ENCODE measurements at places on chromosomes 5 and 9.

DNA sequence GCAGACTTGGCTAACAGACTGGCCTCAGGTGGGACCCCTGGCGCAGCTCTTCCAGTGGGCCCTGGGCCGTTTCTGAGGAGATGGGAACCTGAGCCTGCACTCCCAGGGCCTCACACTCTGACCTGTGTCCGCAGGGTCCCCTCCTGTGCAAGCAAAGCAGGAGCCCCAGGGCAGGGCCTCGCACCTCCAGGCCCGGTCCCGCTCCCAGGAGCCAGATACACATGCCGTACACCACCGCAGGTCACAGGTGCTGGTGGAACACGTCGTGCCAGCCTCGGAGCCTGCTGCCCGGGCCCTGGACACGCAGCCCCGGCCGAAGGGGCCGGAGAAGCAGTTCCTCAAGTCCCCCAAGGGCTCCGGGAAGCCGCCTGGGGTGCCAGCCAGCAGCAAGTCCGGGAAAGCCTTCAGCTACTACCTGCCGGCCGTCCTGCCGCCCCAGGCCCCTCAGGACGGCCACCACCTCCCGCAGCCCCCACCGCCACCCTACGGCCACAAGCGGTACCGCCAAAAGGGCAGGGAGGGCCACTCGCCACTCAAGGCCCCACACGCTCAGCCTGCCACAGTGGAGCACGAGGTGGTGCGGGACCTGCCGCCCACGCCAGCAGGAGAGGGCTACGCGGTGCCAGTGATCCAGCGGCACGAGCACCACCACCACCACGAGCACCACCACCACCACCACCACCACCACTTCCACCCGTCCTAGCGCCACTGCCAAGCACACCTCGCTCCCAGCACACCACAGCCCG lies 29.2 kb downstream of the NKD2 start:
- no peak for DNase-seq
- no peak overlapping the region for H3K27ac ChIP-seq
- no peak overlapping the region for H3K4me3 ChIP-seq
- H3K27me3 ChIP-seq = no peaks in the 10 kb centered on the region
- no peaks in the 10 kb centered on the region for H3K36me3 ChIP-seq

- H3K36me3 ChIP-seq = peaks cover 55% of the 10 kb centered on the region
- no peak overlapping the region for H3K4me3 ChIP-seq
- no peaks in the 10 kb centered on the region for H3K27me3 ChIP-seq
- no peak for DNase-seq
- peaks cover 7% of the 10 kb centered on the region for H3K4me1 ChIP-seq
Observed at GRCh38 chr5:138569782-138570181, 5.4 kb downstream of the HSPA9 start.

GRCh38 chr9:89749500-89750116 lies 144.8 kb downstream of the GADD45G start:
- H3K27me3 ChIP-seq = no peaks in the 10 kb centered on the region
- H3K36me3 ChIP-seq = no peaks in the 10 kb centered on the region
- H3K4me1 ChIP-seq = peaks cover 1% of the 10 kb centered on the region
- H3K27ac ChIP-seq = no peak overlapping the region
- no peak overlapping the region for H3K4me3 ChIP-seq
- no peak for DNase-seq

GRCh38 chr9:92187989-92188714 lies 72.9 kb upstream of the SPTLC1 start:
- no peak overlapping the region for H3K27ac ChIP-seq
- DNase-seq = no peak
- no peak overlapping the region for H3K4me3 ChIP-seq
- no peaks in the 10 kb centered on the region for H3K27me3 ChIP-seq

DNA sequence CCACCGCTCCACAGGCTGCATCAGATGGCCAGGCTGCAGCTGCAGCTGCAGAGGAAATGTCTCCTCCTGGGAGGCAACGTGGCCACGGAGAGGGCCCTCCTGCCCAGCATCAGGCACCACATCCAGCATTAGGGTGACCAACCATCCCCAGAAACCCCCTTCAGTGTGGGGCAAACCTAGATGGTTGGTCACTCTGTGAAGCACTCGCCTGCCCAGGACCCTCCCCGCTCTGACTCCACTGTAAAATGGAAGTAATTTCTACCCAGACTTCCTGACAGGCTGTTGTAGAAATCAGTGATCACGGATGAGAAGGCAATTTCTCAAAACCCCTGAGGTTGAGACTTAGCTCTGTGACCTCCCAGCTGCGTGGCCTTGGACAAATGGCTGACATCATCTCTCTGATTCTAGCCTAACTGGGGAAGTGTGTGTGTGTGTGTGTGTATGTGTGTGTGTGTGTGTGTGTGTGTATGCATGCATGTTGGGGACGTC lies 31.6 kb downstream of the B4GALT1 start:
- no peak for DNase-seq
- H3K36me3 ChIP-seq = peaks cover 32% of the 10 kb centered on the region
- no peak overlapping the region for H3K4me3 ChIP-seq
- no peak overlapping the region for H3K27ac ChIP-seq

GRCh38 chr5:159982421-159983173 lies 26.3 kb upstream of the TTC1 start:
- H3K4me1 ChIP-seq = peaks cover 36% of the 10 kb centered on the region
- no peaks in the 10 kb centered on the region for H3K36me3 ChIP-seq
- peak; percentile 77 for DNase-seq
- peak overlapping the region; percentile 19 for H3K4me3 ChIP-seq
- H3K27me3 ChIP-seq = no peaks in the 10 kb centered on the region

- no peaks in the 10 kb centered on the region for H3K27me3 ChIP-seq
- no peak overlapping the region for H3K4me3 ChIP-seq
- no peak overlapping the region for H3K27ac ChIP-seq
- DNase-seq = no peak
- H3K4me1 ChIP-seq = no peaks in the 10 kb centered on the region
Observed at GRCh38 chr5:74717596-74717995, 32.6 kb downstream of the HEXB start.

DNA sequence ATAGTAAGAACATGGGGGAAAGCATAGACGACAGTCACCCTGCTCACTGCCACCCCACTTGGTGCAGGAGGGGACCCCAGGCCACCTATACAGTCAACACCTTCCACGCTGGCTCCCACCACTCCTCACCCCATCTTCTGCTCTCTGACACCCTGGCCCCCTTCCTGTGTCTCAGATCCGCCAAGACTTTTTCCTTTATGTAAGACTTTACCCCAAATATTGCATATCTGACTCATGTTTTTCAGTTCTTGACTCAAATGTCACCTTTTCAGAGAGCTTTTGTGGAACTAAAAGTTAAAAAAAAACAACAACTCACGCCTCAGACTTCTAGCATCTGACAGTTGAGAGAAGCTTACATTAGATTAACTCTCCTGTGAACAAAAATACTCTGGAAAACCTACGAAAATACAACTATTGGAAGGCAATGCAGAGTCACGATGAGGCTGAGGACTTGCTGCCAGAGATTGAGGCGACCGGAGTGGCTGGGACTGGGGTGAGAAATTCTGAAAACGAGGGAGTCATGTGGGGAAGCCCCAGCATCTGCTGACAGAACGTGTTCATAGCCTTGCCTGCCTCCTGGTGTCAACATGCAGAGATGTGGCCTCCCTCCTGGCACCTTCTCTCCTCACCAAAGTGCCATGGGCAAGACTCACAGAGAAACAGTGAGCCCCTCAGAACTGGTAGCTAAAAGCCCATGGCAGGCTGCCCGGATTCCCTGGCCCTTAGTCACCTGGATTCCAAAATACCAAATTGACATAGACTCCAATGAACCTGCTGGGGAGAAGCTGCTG lies 22.4 kb upstream of the FCN2 start:
- H3K27me3 ChIP-seq = peaks cover 33% of the 10 kb centered on the region
- DNase-seq = peak; percentile 9
- H3K4me1 ChIP-seq = peaks cover 11% of the 10 kb centered on the region
- no peaks in the 10 kb centered on the region for H3K36me3 ChIP-seq

- no peak overlapping the region for H3K27ac ChIP-seq
- no peak for DNase-seq
- no peaks in the 10 kb centered on the region for H3K4me1 ChIP-seq
- H3K36me3 ChIP-seq = no peaks in the 10 kb centered on the region
- H3K4me3 ChIP-seq = no peak overlapping the region
Observed at GRCh38 chr9:36870960-36871359, 163.1 kb downstream of the PAX5 start.

DNA sequence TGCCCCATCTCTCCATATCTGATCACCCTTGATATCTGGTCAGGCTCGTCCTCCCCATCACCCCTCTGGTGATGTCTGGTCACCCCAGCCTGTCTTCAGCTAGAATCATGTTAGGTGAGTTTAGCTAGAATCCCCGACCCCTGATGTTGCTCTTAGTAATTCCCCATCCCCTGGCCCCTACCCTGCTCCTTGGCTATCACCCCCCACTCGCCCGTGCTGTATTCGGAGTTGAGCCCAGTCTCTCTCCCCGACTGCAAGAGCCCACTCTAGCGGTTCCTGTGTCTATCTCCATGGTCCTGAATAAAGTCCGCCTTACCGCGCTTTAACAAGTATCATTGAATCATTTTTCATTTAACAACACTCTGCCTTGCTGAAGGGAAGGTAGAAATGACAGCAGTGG lies 33.7 kb downstream of the ADAMTS2 start:
- H3K4me3 ChIP-seq = no peak overlapping the region
- H3K4me1 ChIP-seq = no peaks in the 10 kb centered on the region
- no peak for DNase-seq

GRCh38 chr5:120817044-120817985 lies 353.2 kb downstream of the PRR16 start:
- H3K4me1 ChIP-seq = no peaks in the 10 kb centered on the region
- no peak for DNase-seq
- H3K27ac ChIP-seq = no peak overlapping the region
- no peaks in the 10 kb centered on the region for H3K36me3 ChIP-seq
- no peak overlapping the region for H3K4me3 ChIP-seq
- no peaks in the 10 kb centered on the region for H3K27me3 ChIP-seq

DNA sequence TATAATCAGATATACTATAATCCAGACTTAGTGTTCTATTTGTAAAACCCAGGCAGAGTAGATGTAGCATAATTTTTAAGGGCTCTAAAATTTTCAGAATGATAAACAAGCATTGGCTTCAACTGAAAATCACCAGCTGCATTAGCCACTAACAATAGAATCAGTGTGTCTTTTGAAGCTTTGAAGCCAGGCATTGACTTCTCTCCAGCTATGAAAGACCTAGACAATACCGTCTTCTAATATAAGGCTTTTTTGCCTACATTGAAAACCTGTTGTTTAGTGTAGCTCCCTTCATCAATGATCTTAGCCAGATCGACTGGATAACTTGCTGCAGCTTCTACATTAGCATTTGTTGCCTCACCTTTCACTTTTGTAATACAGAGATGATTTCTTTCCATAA lies 1877.3 kb upstream of the ACO1 start:
- H3K27ac ChIP-seq = no peak overlapping the region
- no peak overlapping the region for H3K4me3 ChIP-seq

DNA sequence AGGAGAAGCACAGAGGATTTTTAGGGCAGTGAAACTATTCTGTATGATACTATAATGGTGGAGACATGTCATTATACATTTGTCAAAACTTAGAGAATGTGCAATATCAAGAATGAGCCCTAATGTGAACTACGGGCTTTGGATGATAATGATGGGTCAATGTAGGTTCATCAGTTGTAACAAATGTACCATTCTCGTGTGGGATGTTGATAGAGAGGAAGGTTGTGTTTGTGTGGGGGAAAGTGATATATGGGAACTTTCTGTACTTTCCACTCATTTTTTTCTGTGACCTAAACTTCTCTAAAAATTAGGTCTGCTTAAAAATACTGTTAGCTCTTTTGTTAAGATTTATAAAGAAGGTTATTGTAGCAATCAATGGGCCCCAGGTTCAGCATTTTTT lies 138.9 kb downstream of the SPATA31D1 start:
- no peaks in the 10 kb centered on the region for H3K36me3 ChIP-seq
- no peak for DNase-seq
- no peak overlapping the region for H3K4me3 ChIP-seq

- peaks cover 10% of the 10 kb centered on the region for H3K4me1 ChIP-seq
- no peak overlapping the region for H3K4me3 ChIP-seq
- no peak overlapping the region for H3K27ac ChIP-seq
- no peaks in the 10 kb centered on the region for H3K27me3 ChIP-seq
- no peak for DNase-seq
- H3K36me3 ChIP-seq = no peaks in the 10 kb centered on the region
Observed at GRCh38 chr5:131589510-131590348, 45.3 kb downstream of the RAPGEF6 start.

GRCh38 chr9:127049044-127049443 lies 73.4 kb downstream of the ANGPTL2 start:
- H3K27ac ChIP-seq = no peak overlapping the region
- H3K4me3 ChIP-seq = no peak overlapping the region
- H3K27me3 ChIP-seq = no peaks in the 10 kb centered on the region
- no peaks in the 10 kb centered on the region for H3K36me3 ChIP-seq
- peaks cover 16% of the 10 kb centered on the region for H3K4me1 ChIP-seq

DNA sequence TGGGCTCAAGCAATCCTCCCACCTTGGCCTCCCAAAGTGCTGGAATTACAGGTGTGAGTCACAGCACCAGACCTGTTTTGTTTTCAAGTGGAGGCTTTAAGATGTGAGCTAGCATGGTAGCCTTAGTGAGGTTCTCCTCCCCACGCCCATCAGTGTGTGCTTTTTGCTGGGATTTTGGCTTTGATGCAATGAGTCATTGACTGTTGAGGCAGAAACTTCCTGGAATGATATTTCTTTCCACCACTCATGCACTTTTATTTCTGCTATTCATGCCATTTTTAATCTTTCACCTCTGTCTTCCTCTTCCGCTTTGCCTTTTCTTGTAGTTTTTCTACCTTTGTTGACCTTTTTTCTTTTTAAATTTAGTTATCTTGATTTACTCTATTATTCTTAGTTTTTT lies 4.2 kb upstream of the NFIL3 start:
- no peak overlapping the region for H3K27ac ChIP-seq
- H3K27me3 ChIP-seq = no peaks in the 10 kb centered on the region
- DNase-seq = no peak
- no peak overlapping the region for H3K4me3 ChIP-seq
- no peaks in the 10 kb centered on the region for H3K36me3 ChIP-seq

DNA sequence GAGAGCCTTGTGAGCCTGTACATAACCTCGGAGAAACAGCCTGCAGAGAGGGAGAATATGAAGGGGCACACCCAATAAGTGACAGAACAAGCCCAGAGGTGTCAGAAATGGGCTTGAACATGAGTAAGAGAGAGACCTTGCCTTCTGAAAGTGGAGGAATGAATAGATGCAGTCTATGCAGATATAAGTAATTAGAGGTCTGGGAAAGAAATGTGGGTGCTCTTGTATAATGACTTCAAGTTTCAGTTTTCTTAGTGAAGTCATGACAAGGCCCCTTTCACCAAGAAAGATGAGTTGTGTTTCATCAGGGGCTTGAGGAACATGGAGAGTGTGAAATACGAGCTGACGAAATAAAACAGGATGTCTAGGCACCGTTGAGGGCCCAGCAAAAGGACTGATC lies 15.1 kb downstream of the GRAMD2B start:
- H3K27ac ChIP-seq = no peak overlapping the region
- DNase-seq = no peak
- H3K4me3 ChIP-seq = no peak overlapping the region
- H3K27me3 ChIP-seq = no peaks in the 10 kb centered on the region
- peaks cover 10% of the 10 kb centered on the region for H3K4me1 ChIP-seq

DNA sequence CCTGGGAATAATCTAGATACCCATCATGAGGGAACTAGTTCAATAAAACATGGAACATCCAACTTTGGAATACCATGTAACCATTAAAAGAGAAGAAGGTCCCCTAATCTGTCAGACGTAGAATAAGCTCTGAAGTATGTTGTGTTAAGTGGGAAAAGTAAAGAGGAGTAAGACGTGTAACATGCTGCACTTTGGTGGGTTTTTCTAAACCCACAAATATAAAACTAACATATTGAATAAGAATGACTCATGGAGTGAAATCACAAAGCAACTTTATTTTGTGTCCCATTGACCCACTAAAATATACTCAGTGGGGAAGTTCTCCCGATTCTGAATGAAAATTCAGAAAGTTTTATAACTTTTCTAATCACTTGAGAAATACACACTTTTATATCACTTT lies 67.9 kb upstream of the PIK3R1 start:
- H3K27me3 ChIP-seq = no peaks in the 10 kb centered on the region
- DNase-seq = no peak
- H3K27ac ChIP-seq = no peak overlapping the region
- no peaks in the 10 kb centered on the region for H3K36me3 ChIP-seq
